ENCODE measurements at places on chromosomes 16 and 17.

GRCh38 chr17:77373299-77374169, 232.8 kb downstream of the SEC14L1 start:
- H3K27me3 ChIP-seq, result no peaks in the 10 kb centered on the region
- DNase-seq, result no peak
- peaks cover 62% of the 10 kb centered on the region for H3K4me1 ChIP-seq

- H3K36me3 ChIP-seq, result no peaks in the 10 kb centered on the region
- no peak for DNase-seq
- no peak overlapping the region for H3K4me3 ChIP-seq
- H3K27ac ChIP-seq, result no peak overlapping the region
- peaks cover 31% of the 10 kb centered on the region for H3K27me3 ChIP-seq
These were observed 5.0 kb downstream of the PIK3R5 start for GRCh38 chr17:8960325-8961140.

DNA sequence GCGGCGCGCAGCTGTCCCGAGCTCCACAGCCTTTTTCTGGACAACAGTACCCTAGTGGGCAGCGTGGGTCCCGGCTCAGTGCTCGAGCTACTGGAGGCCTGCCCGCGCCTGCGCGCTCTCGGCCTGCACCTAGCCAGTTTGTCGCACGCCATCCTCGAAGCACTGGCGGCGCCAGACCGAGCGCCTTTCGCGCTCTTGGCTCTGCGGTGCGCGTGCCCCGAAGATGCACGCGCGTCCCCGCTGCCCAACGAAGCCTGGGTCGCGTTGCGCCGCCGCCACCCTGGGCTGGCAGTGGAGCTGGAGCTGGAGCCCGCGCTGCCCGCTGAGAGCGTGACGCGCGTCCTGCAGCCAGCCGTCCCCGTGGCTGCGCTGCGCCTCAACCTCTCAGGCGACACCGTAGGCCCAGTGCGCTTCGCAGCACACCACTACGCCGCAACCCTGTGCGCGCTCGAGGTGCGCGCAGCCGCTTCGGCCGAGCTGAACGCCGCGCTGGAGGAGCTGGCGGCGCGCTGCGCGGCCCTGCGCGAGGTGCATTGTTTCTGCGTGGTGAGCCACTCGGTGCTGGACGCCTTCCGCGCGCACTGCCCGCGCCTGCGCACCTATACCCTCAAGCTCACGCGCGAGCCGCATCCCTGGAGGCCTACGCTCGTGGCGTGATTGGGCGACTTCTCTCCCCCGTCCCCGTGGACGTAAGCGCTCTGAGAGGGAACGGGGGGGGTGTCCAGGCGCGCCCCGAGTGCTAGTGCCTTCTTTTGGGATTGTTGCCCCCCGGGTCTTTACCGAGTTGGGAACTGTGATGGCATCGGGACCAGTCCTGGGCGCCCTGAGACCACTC, 1.2 kb upstream of the HSF4 start:
- H3K4me1 ChIP-seq, result peaks cover 73% of the 10 kb centered on the region
- peak overlapping the region; percentile 49 for H3K4me3 ChIP-seq
- peak; percentile 16 for DNase-seq
- peak overlapping the region; percentile 78 for H3K27ac ChIP-seq

DNA sequence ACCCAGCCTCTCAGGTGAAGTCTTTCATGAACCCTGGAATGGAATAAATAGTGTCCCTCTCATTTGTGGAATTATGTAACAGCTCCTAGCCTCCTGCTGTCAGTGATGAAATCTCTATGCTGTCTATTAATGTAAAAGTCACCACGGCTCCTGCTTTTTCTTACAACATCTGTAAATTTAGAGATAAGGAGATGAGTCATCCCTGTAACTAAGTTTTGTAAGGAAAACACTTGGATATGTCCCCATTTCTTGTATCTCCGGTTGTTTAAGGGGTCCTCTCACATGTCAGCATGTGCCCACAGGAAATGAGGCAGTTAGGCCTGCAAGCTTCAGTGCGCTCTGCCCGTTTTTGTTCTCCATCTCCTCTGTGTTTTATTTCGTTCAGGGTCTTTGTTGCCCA, 2.8 kb upstream of the NAT9 start:
- DNase-seq, result no peak
- no peaks in the 10 kb centered on the region for H3K27me3 ChIP-seq
- no peaks in the 10 kb centered on the region for H3K36me3 ChIP-seq
- peak overlapping the region; percentile 43 for H3K27ac ChIP-seq
- no peak overlapping the region for H3K4me3 ChIP-seq
- H3K4me1 ChIP-seq, result peaks cover 23% of the 10 kb centered on the region

DNA sequence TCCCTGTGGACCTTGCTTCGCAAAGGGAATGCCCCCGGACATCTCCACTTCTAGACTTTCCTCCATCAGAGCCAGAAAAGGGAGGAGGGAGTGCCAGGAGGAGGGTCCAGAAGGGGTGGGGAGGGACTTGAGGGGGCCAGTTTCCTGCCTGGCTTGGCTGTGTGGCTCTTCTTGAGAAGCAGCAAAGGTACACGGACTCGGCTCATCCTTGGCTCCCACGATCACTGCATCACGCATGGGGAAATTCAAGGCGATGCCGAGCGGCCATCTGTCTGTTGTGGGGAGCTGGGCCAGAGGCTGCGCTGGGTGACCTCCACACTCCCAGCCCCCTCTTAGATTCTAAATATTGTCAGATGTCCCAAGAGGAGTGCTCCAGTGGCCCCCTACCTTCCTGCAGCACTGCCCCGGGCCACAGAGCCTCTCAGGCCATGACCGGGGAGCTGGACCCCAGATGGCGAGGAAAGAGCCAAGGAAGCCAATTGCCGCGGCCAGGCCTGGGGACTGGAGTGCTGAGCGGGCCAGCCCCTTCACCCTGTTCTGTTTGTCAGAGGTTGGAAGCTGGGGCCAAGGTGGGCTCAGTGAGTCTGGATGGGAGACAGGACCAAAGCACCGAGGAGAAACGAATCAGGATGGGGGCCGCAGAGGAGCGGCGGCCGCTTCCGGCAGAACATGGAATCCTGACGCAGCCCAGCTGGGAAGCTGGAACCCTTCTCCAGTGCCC, 104.5 kb downstream of the RBFOX3 start:
- H3K27me3 ChIP-seq, result peaks cover 16% of the 10 kb centered on the region
- no peak overlapping the region for H3K4me3 ChIP-seq
- H3K27ac ChIP-seq, result no peak overlapping the region

DNA sequence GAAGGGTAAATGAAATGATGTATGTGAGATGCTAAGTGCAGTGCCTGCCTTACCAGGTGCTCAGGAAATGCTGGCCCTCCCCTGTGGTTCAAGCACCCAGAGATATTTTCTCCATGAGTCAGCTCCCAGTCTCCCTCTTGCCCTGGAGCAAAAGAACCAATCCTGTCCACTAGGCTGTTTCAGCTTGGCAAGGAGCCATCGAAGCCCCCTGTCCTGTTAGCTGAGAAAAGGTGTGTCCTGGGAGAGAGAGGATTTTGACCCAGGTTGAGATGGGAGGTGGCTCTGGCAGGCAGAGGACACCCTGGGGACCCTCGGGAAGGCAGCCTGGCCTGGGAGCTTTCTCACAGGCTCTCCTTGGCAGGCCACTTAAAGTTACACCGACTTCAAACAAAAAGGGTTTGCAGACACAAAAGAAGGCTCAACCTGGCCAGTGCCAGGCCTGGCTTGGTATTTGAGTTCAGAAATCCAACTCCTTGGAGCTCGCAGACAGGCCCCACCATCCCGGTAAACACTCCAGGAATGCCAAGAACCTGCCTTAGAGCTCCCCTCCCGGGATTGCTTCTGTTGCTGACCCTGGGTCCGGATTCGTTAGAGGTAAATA, 29.6 kb downstream of the NTN1 start:
- H3K4me1 ChIP-seq, result no peaks in the 10 kb centered on the region
- no peaks in the 10 kb centered on the region for H3K36me3 ChIP-seq
- no peak for DNase-seq
- no peak overlapping the region for H3K4me3 ChIP-seq

DNA sequence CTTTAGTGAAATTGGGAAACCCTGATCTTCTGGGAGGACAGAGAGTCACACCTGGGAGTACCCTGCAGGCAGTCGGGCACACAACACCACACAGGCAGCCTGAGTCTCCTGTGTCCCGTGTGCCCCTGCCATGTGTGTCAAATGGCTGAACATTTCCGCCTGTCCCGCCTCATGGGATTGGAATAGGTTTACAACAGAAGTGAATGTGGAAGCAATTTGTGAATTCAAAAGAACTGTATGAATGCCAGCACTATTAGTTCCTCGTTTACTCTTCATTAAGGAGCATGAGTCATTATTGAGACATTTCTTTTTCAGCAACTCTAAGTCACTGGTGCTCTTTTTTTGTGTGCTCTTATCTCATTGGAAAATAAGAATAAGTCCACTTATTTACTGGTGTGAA, 226.5 kb downstream of the PMP22 start:
- H3K27me3 ChIP-seq, result no peaks in the 10 kb centered on the region
- no peak overlapping the region for H3K4me3 ChIP-seq
- no peaks in the 10 kb centered on the region for H3K4me1 ChIP-seq
- H3K36me3 ChIP-seq, result no peaks in the 10 kb centered on the region
- H3K27ac ChIP-seq, result no peak overlapping the region
- no peak for DNase-seq

GRCh38 chr17:67365738-67366192, 612 bp downstream of the PSMD12 start:
- DNase-seq, result no peak
- H3K27me3 ChIP-seq, result no peaks in the 10 kb centered on the region
- no peaks in the 10 kb centered on the region for H3K36me3 ChIP-seq
- peak overlapping the region; percentile 90 for H3K27ac ChIP-seq
- H3K4me3 ChIP-seq, result peak overlapping the region; percentile 94

DNA sequence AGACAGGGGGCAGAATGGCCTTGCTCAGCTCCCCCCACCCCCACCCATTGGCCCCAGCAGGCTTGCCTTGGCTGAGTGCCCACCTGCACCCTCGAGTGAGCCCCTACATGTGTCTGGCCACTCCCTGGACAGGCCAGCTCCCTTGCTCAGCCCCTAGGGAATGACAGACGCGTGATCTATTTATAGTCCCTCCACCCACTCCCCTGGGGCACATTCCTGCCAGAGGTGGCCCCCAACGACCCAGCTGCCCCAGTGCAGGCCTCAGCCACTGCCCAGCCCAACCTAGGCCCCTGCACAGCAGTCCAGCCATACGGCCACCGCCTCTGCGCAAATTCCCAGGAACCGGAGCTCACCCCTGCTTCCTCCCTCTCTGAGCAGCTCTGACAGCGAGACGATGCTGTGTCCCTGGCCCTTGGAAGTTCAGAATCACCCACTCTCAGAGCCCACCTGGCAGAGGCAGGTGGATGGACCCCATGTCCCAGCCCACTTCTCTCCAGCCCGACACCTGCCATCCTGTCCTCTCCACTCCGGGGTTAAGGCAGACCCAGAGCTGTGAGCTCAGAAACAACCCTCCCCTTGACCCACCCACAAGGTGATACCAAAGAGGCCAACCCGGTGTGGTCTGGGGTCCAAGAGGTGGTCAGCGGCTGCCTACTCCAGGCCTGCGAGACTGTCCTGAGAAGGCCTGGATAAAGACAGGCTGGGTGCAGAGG, 11.5 kb upstream of the P2RX1 start:
- peaks cover 8% of the 10 kb centered on the region for H3K4me1 ChIP-seq
- H3K36me3 ChIP-seq, result no peaks in the 10 kb centered on the region
- no peak for DNase-seq
- no peak overlapping the region for H3K27ac ChIP-seq

- DNase-seq, result no peak
- no peak overlapping the region for H3K27ac ChIP-seq
These were observed 332.2 kb upstream of the KIF2B start for GRCh38 chr17:53490447-53490968.

- no peak overlapping the region for H3K27ac ChIP-seq
- H3K27me3 ChIP-seq, result no peaks in the 10 kb centered on the region
- H3K4me1 ChIP-seq, result no peaks in the 10 kb centered on the region
- DNase-seq, result no peak
These were observed 321.3 kb downstream of the RBFOX1 start for GRCh38 chr16:7653746-7654461.

DNA sequence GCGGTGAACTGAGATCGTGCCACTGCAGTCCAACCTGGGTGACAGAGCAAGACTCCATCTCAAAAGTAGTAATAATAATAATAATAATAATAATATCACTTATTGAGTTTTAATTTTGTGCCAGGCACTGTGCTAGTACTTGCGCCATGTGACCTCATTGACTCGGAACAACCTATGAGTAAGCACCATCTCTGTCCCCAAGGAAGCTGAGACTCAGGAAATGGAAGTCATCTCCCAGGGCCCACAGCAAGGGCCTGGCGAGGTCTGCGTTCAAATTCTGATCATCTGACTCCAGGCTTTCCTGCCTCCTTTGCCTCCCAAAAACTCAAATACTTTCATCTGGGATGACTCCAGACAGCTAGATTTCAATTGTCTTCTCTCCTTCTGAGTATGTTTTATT, 162.9 kb downstream of the SEC14L1 start:
- H3K27ac ChIP-seq, result no peak overlapping the region
- H3K27me3 ChIP-seq, result no peaks in the 10 kb centered on the region
- H3K4me3 ChIP-seq, result no peak overlapping the region

DNA sequence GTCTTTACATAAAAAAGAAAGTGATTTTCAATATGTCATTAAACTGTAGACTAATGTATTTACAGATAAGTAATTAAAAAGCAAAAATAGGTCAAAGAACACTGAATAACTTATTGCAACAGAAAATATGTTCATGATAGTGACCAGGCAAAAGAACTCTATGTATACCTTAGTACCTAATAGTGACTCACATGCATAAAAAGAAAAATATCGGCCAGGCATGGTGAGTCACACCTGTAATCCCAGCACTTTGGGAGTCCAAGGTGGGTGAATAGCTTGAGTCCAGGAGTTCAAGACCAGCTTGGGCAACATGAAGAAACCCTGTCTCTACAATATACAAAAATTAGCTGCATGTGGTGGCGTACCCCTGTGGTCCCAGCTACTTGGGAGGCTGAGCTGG, 33.0 kb upstream of the TOM1L1 start:
- DNase-seq, result no peak
- H3K27me3 ChIP-seq, result no peaks in the 10 kb centered on the region
- H3K36me3 ChIP-seq, result no peaks in the 10 kb centered on the region
- peaks cover 5% of the 10 kb centered on the region for H3K4me1 ChIP-seq
- no peak overlapping the region for H3K27ac ChIP-seq

DNA sequence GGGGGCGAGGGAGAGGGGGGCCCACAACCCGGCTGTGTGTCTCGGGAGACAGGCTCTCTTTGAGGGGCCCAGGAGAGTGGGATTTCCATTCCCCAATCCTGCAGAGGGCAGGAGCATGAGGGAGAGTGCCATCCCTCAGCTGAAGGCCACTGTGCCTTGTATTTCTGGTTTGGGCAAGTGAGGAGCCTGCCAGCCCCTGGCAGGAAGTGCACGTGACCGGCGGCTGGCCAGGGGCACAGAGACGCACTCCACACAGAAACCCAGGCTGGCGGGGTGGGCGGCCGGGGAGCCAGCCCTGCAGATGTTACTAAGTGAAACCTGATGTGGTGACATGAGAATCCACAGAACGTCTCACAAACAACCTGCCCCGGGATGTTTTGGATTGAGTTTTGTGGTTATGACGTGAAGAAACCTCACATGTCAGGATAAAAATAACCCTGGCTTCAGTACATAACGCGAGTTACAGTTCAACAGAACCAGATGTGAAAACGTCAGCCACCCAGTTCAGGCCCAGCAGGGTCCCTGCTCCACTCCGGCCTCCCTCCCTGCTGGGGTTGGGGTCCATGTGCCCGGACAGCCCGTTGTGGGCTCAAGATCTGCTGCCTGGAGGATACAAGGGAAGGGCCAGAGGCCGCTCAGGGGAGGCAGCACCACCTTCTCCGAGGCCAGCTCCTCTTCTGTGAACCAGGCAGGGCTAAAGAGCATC, 51.7 kb upstream of the MTSS2 start:
- H3K4me3 ChIP-seq, result no peak overlapping the region
- H3K4me1 ChIP-seq, result peaks cover 30% of the 10 kb centered on the region
- DNase-seq, result peak; percentile 64
- H3K36me3 ChIP-seq, result peaks cover 24% of the 10 kb centered on the region
